B cell (primary cell): ENCODE measurements at places on chromosomes 1 and 21.
A peak's percentile ranks its signal among the peaks of the same experiment; 100 is the strongest.

GRCh38 chr21:45849651-45850050 lies 131.9 kb upstream of the COL6A1 start:
- H3K36me3 ChIP-seq: no peaks in the 10 kb centered on the region
- H3K27me3 ChIP-seq: no peaks in the 10 kb centered on the region
- no peaks in the 10 kb centered on the region for H3K4me1 ChIP-seq

GRCh38 chr1:3402258-3403010 lies 52.0 kb upstream of the ARHGEF16 start:
- no peak overlapping the region for H3K4me3 ChIP-seq
- no peaks in the 10 kb centered on the region for H3K27me3 ChIP-seq

GRCh38 chr1:20699558-20699957 lies 18.2 kb downstream of the KIF17 start:
- no peaks in the 10 kb centered on the region for H3K36me3 ChIP-seq
- H3K4me1 ChIP-seq: no peaks in the 10 kb centered on the region
- H3K4me3 ChIP-seq: no peak overlapping the region
- no peak for DNase-seq
- H3K27me3 ChIP-seq: no peaks in the 10 kb centered on the region
- no peak overlapping the region for H3K27ac ChIP-seq

DNA sequence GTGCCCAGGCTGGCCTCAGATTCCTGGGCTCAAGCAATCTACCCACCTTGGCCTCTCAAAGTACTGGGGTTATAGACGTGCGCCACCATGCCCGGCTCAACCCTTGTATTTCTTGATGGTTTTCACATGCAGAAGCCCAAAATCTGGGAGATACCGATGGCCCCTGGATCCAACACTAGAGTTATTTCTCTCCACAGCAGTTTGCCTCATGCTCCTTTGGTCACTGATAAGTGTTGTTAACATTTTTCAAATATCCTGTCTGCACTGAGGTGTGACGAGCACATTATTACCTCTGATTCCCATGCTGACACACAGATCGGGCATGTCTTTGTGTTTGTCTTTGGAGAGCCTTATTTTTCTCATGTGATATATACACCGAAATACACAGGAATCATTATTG lies 107.0 kb downstream of the KIF26B start:
- H3K36me3 ChIP-seq: no peaks in the 10 kb centered on the region
- no peak overlapping the region for H3K4me3 ChIP-seq
- no peak for DNase-seq
- H3K27me3 ChIP-seq: no peaks in the 10 kb centered on the region
- H3K27ac ChIP-seq: no peak overlapping the region

GRCh38 chr21:44800971-44801467 lies 601 bp downstream of the UBE2G2 start:
- no peaks in the 10 kb centered on the region for H3K27me3 ChIP-seq
- no peaks in the 10 kb centered on the region for H3K36me3 ChIP-seq
- peak; percentile 65 for DNase-seq
- H3K27ac ChIP-seq: peak overlapping the region; percentile 75
- peaks cover 19% of the 10 kb centered on the region for H3K4me1 ChIP-seq

DNA sequence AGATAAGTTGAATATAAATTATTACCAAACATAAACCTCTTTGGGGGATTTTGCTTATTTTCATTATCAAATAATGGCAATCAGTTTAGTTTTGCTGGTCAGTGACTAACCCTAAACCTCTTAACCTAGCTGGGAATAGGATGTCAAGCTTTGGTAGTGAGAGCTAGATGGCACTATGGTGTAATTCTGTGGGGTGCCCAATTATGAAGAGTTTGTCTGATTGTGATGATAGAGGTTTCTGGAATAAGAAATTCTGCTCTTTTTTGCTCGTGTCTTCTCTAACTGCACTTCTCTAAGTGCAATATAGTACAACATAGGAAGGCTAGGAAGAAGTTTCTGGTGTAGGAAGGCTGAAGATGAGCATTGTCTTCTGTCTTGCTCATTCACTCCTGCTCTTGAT lies 59.8 kb downstream of the XCL1 start:
- no peak overlapping the region for H3K4me3 ChIP-seq
- no peak for DNase-seq
- H3K4me1 ChIP-seq: no peaks in the 10 kb centered on the region
- H3K36me3 ChIP-seq: no peaks in the 10 kb centered on the region
- H3K27me3 ChIP-seq: no peaks in the 10 kb centered on the region
- no peak overlapping the region for H3K27ac ChIP-seq

DNA sequence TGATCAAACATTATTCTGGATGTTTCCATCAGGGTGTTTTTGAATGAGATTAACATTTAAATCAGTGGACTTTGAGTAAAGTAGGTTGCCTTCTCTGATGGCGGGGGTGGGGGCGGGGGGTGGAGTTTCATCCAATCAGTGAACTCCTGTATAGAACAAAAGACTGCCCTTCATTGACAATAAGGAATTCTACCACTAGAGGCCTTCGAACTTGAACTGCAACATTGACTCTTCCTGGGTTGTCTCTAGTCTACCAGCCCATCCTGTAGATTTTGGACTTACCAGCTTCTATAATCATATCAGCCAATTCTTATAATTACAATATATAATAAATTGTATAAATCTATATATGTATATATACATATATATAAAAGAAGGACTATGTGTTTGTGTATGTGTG lies 520.4 kb upstream of the CXADR start:
- H3K27me3 ChIP-seq: no peaks in the 10 kb centered on the region
- H3K4me3 ChIP-seq: no peak overlapping the region
- DNase-seq: no peak
- no peak overlapping the region for H3K27ac ChIP-seq
- no peaks in the 10 kb centered on the region for H3K36me3 ChIP-seq
- no peaks in the 10 kb centered on the region for H3K4me1 ChIP-seq

DNA sequence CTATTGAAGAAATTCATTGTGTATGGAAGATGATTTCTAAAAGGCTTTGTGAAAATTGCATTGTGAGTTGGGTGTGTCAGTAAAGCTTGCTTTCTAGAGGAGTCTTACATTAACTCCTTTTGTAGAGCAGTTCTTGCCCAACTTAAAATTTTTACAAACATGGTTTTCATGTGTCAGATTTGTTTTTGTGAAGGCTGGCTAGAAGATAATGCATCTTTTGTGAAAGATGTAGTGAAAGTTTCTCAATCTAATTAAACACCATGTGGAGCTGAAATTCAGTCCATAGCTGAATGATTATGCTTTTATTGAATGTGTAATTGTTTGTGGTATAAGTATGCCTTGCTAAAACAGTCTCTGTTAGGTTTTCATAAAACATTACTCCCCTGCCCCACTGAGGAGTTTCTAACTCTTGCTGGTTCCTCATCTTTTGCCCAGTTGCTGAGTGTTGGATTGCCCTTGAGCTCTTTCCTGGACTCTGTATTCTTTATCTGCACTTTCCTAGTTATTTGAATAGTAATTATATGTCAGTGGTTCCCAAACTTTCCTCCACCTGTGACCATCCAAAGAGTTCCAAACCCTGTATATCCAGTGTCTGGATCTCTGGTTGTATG lies 38.0 kb downstream of the KCTD3 start:
- no peak for DNase-seq
- H3K4me1 ChIP-seq: no peaks in the 10 kb centered on the region
- no peaks in the 10 kb centered on the region for H3K27me3 ChIP-seq
- peaks cover 3% of the 10 kb centered on the region for H3K36me3 ChIP-seq
- no peak overlapping the region for H3K4me3 ChIP-seq

- no peak for DNase-seq
- no peak overlapping the region for H3K4me3 ChIP-seq
- H3K4me1 ChIP-seq: no peaks in the 10 kb centered on the region
These were observed 30.4 kb downstream of the PLXNA2 start for GRCh38 chr1:208213786-208214185.

DNA sequence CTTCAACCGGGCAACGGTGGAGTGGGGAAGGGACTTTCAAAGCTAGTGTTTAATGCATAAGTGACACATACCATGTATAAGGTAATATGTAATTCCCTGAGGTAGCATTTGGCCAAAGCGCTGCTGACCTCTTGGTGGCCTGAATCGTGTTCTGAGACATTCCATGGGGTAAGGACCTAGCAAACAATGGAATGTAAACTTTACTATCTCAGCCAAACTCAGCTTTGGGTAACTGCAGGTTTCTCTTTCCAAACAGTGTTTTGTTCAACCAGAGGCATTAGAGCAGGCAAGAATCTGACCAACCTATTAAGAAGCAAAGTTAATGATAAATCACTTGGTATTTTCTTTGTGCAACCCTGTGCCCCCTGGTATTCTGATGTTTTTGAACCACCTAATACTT lies 22.0 kb downstream of the TGFB2 start:
- no peak for DNase-seq
- no peak overlapping the region for H3K27ac ChIP-seq
- no peaks in the 10 kb centered on the region for H3K36me3 ChIP-seq

GRCh38 chr1:76754730-76755129 lies 112.5 kb upstream of the ST6GALNAC5 start:
- no peak for DNase-seq
- H3K36me3 ChIP-seq: no peaks in the 10 kb centered on the region
- H3K4me1 ChIP-seq: no peaks in the 10 kb centered on the region
- no peak overlapping the region for H3K4me3 ChIP-seq
- H3K27ac ChIP-seq: no peak overlapping the region

GRCh38 chr1:12047120-12047876 lies 15.8 kb upstream of the TNFRSF8 start:
- H3K4me3 ChIP-seq: no peak overlapping the region
- H3K27ac ChIP-seq: no peak overlapping the region
- no peaks in the 10 kb centered on the region for H3K27me3 ChIP-seq
- no peaks in the 10 kb centered on the region for H3K36me3 ChIP-seq

- no peaks in the 10 kb centered on the region for H3K4me1 ChIP-seq
- DNase-seq: no peak
- no peak overlapping the region for H3K4me3 ChIP-seq
These were observed 345.5 kb downstream of the SMYD3 start for GRCh38 chr1:246161626-246162025.

DNA sequence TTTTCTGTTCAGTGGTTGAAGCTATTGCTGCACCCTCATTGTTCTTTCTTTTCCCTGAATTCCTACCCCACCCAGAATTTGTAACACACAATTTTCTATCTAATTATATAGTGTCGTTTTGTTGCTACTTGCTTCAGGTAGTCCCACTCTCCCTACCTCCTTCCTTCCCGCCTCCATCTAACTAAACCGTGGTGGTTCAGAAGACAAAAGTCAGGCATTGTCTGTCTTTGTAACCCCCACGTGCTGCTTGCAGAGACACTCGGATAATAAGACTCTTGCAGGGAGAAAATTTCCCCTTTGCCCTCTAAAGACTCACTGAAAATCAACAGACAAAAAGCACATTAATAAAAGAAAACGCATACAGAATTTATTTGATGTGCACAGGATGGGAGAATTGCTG lies 46.2 kb upstream of the BTG3 start:
- H3K27ac ChIP-seq: no peak overlapping the region
- H3K4me3 ChIP-seq: no peak overlapping the region
- no peaks in the 10 kb centered on the region for H3K36me3 ChIP-seq
- H3K27me3 ChIP-seq: peaks cover 2% of the 10 kb centered on the region
- H3K4me1 ChIP-seq: no peaks in the 10 kb centered on the region
- no peak for DNase-seq

DNA sequence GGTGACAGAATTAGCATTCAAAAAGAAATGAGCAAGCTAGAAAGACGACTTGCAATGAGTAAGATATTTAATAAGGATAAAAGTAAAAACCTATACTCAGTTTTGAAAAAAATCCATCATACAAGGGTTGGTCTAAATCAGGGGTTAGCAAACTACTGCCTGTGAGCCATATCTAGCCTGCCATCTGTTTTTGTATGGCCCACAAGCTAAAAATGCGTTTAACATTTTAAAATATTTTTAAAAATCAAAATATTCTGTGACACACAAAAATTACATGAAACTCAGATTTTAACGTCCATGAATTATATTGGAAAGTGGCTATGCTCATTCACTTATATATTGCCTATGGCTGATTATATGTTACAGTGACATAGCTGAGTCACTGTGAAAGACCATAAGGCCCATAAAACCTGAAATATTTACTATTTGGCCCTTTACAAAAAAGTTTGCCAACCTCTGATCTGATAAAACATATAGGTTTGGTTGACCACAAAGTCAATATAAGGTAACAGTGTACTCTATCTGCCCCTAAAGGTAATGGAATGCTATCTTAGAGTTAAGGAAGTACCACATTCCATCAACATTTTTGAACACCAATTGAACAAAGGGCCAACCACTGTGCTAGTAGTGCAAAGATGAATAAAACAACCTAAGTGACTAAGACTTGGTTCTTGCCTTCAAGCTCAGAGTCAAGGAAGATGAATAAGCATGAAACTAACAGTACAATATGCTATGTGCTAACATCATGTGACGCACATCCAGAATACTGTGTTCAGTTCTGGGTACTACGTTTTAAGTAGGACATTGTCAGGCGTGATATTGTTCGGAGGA lies 3.2 kb downstream of the IFT25 start:
- H3K27ac ChIP-seq: no peak overlapping the region
- H3K4me3 ChIP-seq: no peak overlapping the region
- no peak for DNase-seq
- H3K27me3 ChIP-seq: no peaks in the 10 kb centered on the region
- H3K4me1 ChIP-seq: peaks cover 16% of the 10 kb centered on the region

DNA sequence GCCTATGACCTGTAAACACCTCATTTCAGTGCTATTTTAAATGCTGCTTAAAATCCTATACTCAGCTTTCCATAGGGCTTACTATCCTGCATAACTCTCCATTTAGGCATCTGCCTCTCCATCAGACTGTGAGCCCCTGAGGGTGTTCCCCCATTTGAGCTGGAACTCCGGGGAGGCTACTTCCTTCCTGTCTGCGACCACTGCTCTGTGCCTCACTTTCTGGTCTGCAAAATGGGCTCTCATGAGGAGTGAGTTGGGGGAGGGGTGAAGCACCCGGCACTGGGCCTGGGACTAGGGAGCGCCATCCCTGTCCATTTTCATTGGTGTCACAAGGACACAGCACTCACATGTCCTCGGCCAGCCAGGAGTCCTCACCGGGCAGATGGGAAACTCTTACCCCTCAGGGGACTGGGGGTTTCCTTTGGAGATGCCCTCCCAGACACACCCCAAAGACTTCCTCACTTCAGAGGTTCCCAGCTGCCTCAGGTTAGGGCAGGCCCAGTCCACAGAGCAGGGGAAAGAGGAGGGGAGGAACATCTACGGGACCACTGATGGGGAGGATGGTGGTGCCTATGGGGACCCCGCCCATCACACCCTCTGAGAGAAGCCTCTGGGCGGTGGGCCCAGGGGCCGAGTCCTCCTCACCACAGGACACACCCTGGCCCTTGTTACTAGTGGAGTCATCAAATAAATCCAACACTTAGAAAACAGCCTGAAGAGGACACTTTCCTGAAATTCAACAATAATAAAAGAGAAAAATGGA lies 134.9 kb downstream of the MATN1 start:
- no peak for DNase-seq
- no peaks in the 10 kb centered on the region for H3K4me1 ChIP-seq
- H3K27ac ChIP-seq: no peak overlapping the region
- H3K36me3 ChIP-seq: no peaks in the 10 kb centered on the region
- H3K4me3 ChIP-seq: no peak overlapping the region

GRCh38 chr1:109763646-109764415 lies at the start of gene EPS8L3:
TSS of gene EPS8L3 (minus strand) at chr1:109763923. CDS start at chr1:109761749, 2,174 bp downstream.
- no peak within 1 kb of the TSS for H3K4me3 ChIP-seq
- H3K4me1 ChIP-seq: no peaks in the 10 kb centered on the region
- no peaks in the 10 kb centered on the region for H3K36me3 ChIP-seq
- H3K27ac ChIP-seq: no peak within 1 kb of the TSS
- no peaks in the 10 kb centered on the region for H3K27me3 ChIP-seq
- DNase-seq: no peak
